ENCODE measurements at places on chromosomes 5 and 9. TPM values are rescaled to one million over a fixed set of nuclear protein-coding genes. Genes with fewer than 3 reads are reported as not detected.

DNA sequence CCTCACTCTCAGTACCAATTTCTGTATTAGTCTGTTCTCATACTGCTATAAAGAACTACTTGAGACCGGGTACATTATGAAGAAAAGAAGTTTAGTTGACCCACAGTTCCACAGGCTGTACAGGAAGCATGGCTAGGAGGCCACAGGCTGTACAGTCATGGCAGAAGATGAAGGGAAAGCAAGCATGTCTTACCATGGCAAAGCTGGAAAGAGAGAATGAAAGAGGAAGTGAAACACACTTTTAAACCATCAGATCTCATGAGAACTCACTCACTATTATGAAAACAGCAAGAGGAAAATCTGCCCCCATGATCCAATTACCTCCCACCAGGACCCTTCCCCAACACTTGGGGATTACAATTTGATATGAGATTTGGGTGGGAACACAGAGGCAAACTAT, 698.8 kb downstream of the CDH9 start:
- DNase-seq: no peak

DNA sequence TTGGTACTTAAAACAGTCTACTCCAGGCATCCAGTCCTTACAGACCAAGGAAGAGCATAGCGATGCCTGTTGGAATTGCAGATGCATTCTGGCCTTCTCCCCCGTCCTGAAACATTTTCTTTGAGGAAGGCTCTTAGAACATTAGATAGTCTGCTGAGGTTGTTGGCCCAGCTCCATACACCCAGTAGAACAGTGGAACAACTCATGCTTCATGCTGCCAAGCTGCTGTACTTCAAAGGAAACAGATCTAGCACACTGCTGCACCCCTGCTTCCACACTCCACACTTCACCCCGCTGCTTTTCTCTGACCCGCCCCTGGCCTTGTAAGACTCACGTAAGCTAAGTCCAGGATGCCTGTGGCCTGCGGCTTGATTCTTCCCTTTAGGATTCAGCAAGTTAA, 33.4 kb upstream of the NCS1 start:
- DNase-seq: no peak

The CCNJL gene
- total RNA-seq: 29.2 TPM

The THBS4 gene
- total RNA-seq: 23.2 TPM

The SPATA31A3 gene
- total RNA-seq: not detected

The NUDT12 gene
- 16.8 TPM for total RNA-seq
